Activated CD4-positive, alpha-beta memory T cell treated with anti-CD3 and anti-CD28 coated beads, Interleukin-2, amount 10 ng/mL, durations not matched to agents 7 days and 5 days (primary cell): ENCODE measurements at places on chromosomes 3 and 15. TPM values are rescaled to one million over a fixed set of nuclear protein-coding genes. Genes with fewer than 3 reads are reported as not detected.

- DNase-seq, result no peak
These were observed 23.4 kb upstream of the MAP4 start for GRCh38 chr3:48039487-48040190.

GRCh38 chr15:90043530-90044010 is 42.4 kb downstream of the ZNF710 start:
- no peak for DNase-seq

- DNase-seq, result no peak
These were observed 9.5 kb downstream of the SAXO2 start for GRCh38 chr15:82272154-82272553.

GRCh38 chr3:124467980-124468902 is 262.0 kb upstream of the UMPS start:
- peak; percentile 31 for DNase-seq

GRCh38 chr15:91529534-91529933 is 324.0 kb upstream of the SLCO3A1 start:
- DNase-seq, result no peak

DNA sequence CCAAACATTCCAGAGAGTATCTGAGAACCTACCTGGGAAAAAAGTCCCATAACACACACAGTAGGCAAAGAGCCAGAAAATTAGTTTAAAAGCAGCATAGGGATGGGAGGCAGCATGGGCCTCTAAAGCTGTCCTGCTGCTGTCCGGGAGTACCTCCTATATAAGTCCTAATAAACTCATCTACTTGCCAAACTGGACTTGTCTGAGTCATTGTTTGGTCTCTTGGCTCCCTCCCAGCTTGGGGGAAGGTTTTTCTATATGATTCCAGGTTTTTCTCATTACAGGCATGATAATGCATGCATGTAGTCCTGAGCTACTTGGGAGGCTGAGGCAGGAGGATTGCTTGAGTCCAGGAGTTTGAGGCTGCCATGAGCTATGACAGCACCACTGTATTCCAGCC is 17.5 kb upstream of the HACD2 start:
- no peak for DNase-seq

The CTXN2 gene
- total RNA-seq, result not detected

The FBXO40 gene
- not detected for total RNA-seq

The PCYT1A gene
- total RNA-seq, result 73.3 TPM

The MFSD1 gene
- 27.4 TPM for total RNA-seq

The COL6A6 gene
- not detected for total RNA-seq
